ENCODE measurements at places on chromosomes 3 and 15.

DNA sequence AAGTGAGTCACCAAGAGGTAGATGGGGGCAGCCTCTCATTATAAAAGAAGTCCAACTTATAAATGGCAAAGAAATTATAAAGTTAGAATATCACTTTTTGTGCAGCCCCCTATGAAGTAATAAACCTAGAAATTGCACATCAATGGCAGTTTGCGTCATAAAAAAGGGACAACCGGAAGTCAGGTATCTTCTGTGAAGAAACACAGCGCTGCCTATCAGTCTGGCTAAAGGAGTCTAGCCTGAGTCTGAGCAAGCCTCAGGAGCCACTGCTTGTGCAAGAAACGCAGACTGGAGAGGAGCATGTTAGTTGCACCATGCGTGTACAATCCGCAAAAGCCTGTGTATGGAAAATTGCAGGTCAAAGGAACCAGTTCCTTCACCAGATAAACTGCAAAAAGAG, 178.4 kb downstream of the ARRDC4 start:
- DNase-seq: no peak

- no peak for DNase-seq
Observed at GRCh38 chr3:107220538-107220937, 156.7 kb upstream of the CCDC54 start.

GRCh38 chr3:89000886-89001285, 106.5 kb upstream of the EPHA3 start:
- DNase-seq: no peak

GRCh38 chr15:73139041-73139743, 86.9 kb downstream of the NEO1 start:
- DNase-seq: no peak

GRCh38 chr3:17006132-17006852, 121.5 kb downstream of the PLCL2 start:
- DNase-seq: no peak

DNA sequence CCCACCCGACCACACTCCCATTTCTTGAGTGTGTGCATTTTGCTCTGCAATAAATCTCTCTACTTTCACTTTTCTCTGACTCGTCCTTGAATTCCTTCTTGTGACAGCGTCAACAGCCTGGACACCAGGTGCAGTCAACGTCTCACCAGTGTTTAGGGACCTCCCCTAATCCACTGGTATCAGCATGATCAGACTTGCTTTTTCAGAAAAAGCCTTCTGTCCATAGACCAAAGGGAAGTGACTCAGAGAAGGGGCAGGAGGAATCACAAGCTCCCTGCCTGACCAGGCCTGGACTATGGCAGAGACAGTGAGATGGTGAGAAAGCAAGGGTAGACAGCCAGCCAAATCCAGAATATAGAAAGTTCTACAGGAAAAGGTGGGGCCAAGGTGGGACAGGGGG, 15.5 kb downstream of the CCR5 start:
- DNase-seq: no peak

- no peak for DNase-seq
Observed at GRCh38 chr3:175426805-175427204, 567.7 kb downstream of the NAALADL2 start.

- no peak for DNase-seq
Observed at GRCh38 chr3:99789011-99789721, 28.5 kb upstream of the CMSS1 start.

DNA sequence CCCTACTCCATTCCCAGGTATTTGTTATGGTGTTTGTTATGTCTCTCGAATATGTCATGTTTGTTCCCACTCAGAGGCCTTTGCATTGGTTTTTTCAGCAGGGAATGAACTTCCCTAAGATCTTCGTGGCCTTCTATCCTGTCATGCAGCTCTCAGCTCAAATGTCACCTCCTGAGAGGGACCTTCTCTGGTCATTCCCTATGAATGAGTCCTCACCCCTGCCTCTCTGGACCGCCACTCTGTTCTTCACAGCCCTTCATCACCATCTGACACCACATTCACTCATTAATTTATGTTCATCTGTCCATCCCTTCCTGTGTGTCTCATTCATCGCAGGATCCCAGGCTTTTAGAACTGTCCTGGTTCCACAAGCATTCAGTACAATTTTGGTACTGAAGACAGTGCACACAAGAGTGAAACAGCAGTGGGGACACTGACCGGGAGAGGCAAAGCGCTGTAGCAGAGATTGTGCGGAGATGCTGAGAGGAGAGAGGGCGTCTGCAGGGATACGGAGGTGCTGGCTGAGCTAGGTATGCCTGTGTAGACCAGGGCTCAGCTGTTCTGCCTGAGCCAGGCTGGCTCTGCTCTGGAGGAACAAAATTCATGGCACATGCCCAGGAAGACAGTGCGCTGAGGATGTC, 132.3 kb downstream of the CHCHD6 start:
- DNase-seq: no peak

DNA sequence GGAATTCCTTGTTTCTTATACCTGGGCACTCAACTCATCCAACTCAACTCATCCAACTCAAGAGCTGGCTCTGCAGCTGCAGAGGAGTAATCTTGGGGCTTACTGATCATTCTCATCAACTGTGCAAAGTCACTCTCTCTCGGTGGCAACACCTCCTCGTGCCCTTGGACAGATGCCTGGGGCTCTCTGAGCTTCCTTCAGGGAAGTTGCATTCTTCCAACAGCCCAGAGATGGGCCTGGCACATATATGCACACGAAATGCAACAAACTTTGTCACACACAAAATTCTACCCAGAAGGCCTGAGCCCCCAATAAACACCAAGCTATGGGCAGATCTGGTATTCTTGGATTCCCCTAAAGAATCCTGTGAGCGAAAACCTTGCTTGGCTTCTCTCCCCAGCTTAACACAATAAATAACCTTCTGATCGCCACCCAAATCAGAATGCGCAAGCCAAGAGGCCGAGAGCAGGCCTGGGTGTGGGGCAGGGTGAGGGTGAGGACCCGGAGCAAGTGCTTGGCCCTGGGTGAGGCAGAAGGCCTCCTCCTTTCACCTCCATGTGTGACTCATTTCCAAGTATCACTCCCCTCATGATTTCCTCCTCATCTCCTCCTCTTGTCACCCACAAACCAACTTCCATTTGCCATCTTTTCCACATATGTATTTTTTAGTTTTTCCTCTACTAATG, 15.4 kb downstream of the TGM5 start:
- DNase-seq: no peak

- no peak for DNase-seq
Observed at GRCh38 chr3:189349772-189350171, 178.0 kb downstream of the TPRG1 start.

- DNase-seq: no peak
Observed at GRCh38 chr15:27479296-27480140, 508.5 kb downstream of the GABRG3 start.

GRCh38 chr3:136350557-136350956, 100.4 kb downstream of the PCCB start:
- no peak for DNase-seq

GRCh38 chr3:130259166-130259874, 86.2 kb upstream of the COL6A5 start:
- no peak for DNase-seq
